ENCODE measurements at places on chromosomes 3 and 15. TPM values are rescaled to one million over a fixed set of nuclear protein-coding genes. Genes with fewer than 3 reads are reported as not detected.
A peak's percentile ranks its signal among the peaks of the same experiment; 100 is the strongest.

GRCh38 chr15:34239151-34239808 lies 14.5 kb downstream of the EMC4 start:
- 0 out of 2 replicates have a peak overlapping the region, but pooled peaks have one; percentile 34 for H3K27ac ChIP-seq
- H3K36me3 ChIP-seq = no peaks in the 10 kb centered on the region
- H3K4me1 ChIP-seq = peaks cover 10% of the 10 kb centered on the region
- peak; percentile 7 for DNase-seq
- no peak overlapping the region for H3K4me3 ChIP-seq

DNA sequence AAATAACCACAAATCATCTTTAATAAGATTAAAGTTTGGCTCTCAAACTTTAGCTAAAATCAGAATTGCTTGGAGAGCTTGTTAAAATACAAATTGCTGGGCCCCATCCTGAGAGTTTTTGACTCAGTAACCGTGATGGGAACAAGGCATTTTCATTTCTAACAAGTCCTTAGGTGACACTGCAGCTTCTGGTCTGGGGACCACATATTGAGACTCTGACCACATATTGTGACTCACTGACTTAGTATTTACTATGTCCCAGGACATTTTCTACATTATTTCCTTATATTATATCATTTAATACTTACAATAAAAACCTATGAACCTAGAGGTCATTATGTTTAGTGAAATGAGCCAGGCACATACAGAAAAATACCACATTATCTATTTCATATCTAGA lies 164.5 kb downstream of the ZMAT3 start:
- no peaks in the 10 kb centered on the region for H3K4me1 ChIP-seq
- no peak overlapping the region for H3K4me3 ChIP-seq
- no peaks in the 10 kb centered on the region for H3K27me3 ChIP-seq
- H3K27ac ChIP-seq = no peak overlapping the region
- H3K36me3 ChIP-seq = no peaks in the 10 kb centered on the region

GRCh38 chr3:188194332-188194731 lies 40.4 kb downstream of the LPP start:
- no peak overlapping the region for H3K4me3 ChIP-seq
- H3K27me3 ChIP-seq = no peaks in the 10 kb centered on the region
- no peaks in the 10 kb centered on the region for H3K36me3 ChIP-seq
- DNase-seq = no peak
- no peaks in the 10 kb centered on the region for H3K4me1 ChIP-seq

GRCh38 chr3:197718891-197719290 lies 17.8 kb downstream of the RUBCN start:
- no peak overlapping the region for H3K27ac ChIP-seq
- H3K27me3 ChIP-seq = no peaks in the 10 kb centered on the region
- DNase-seq = no peak
- H3K4me3 ChIP-seq = no peak overlapping the region
- H3K36me3 ChIP-seq = peaks cover 10% of the 10 kb centered on the region

DNA sequence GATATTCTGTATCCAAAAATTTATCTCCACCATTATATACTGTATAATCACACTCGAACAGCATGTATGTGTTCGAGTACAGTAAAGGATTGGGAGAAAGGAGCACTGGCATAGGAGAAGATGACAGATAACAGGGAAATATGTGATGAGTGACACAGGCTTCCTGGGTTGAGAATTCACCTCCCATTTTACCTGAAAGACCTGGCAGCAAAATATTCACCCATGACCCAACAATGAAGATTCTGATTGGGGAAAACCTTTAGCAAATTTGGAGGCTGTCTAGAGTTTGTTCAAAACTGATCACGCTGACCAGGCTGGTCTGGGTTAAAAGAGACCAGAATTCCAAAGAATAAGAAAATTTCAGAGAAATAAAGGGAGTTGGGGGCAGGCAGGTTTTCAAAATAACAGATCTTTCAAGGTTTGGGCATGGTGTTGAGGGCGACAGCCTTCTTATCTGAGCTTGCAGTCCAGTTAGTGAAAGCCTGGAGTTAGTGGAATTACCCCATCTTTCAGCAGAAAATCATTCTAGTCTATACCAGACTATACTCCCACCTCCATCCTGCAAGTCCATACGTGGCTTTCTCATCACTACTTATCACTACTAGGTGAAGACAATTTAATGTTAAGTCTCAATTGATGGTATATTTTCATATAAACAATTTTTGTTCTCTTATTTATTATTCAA lies 42.8 kb upstream of the RSL24D1 start:
- no peak for DNase-seq
- H3K4me3 ChIP-seq = no peak overlapping the region
- H3K27me3 ChIP-seq = no peaks in the 10 kb centered on the region
- 0 out of 2 replicates have a peak, but pooled peaks cover 3% of the 10 kb centered on the region for H3K4me1 ChIP-seq
- no peak overlapping the region for H3K27ac ChIP-seq

DNA sequence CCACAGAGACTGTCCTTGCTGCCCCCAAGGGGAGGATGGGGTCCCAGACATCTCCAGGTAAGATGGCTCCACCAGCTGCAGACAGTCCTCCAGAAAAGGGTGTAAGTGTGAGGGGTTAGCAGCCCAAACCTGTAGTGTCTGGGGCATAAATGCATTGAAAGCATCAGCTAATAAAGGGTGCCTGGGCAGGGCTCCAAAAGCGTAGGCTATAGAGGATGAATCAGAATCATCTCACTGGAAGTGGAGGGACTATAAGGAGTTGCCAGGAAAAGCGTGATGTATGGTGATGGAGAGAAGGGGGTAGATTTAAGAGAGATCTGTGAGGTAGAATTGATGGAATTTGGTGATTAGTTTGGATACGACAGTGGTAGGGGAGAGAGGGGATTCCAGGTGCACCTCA lies 79.9 kb upstream of the ONECUT1 start:
- no peak overlapping the region for H3K27ac ChIP-seq
- no peaks in the 10 kb centered on the region for H3K4me1 ChIP-seq
- H3K36me3 ChIP-seq = no peaks in the 10 kb centered on the region
- H3K27me3 ChIP-seq = peaks cover 11% of the 10 kb centered on the region
- DNase-seq = no peak
- H3K4me3 ChIP-seq = no peak overlapping the region

- peak within 1 kb of the TSS; percentile 81 for H3K4me3 ChIP-seq
- peaks cover 33% of the 10 kb centered on the region for H3K27me3 ChIP-seq
- H3K36me3 ChIP-seq = no peaks in the 10 kb centered on the region
- H3K4me1 ChIP-seq = peaks cover 27% of the 10 kb centered on the region
Measured at GRCh38 chr3:154430014-154430413, at the start of gene GPR149. GPR149 (minus strand) TSS chr3:154430190; CDS start chr3:154429615, 575 bp downstream.

DNA sequence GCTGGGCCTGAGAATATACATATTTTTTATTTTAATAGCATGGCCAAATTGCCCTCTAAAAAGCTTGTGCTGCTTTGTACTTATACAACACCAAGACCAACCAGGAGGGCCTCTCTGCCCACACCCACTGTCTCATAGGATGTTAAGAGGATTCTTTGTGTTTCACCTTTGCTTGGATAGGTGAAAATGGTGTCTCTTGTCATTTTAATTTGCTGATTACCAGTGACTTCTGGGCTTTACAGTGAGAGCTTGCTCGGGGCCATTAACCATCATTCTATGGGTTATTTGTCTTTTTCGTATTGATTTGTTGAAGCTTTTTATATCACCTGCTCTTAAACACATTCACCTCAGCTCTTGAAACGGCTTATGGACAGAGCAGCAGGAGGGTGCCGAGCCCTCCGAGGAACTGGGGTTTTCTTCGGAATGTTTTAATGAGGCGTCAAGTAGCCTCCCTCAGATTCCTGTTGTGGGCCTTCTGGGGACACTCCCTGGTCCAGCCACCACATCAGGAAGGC lies 10.5 kb downstream of the PTH1R start:
- peaks cover 42% of the 10 kb centered on the region for H3K4me1 ChIP-seq
- H3K36me3 ChIP-seq = no peaks in the 10 kb centered on the region
- H3K27ac ChIP-seq = no peak overlapping the region
- peak; percentile 62 for DNase-seq
- peaks cover 84% of the 10 kb centered on the region for H3K27me3 ChIP-seq
- H3K4me3 ChIP-seq = no peak overlapping the region

- H3K4me3 ChIP-seq = no peak overlapping the region
- H3K4me1 ChIP-seq = no peaks in the 10 kb centered on the region
- DNase-seq = no peak
- no peaks in the 10 kb centered on the region for H3K36me3 ChIP-seq
- no peak overlapping the region for H3K27ac ChIP-seq
Measured at GRCh38 chr3:114824014-114824413, 323.1 kb downstream of the ZBTB20 start.

- no peaks in the 10 kb centered on the region for H3K4me1 ChIP-seq
- no peak overlapping the region for H3K4me3 ChIP-seq
- peak; percentile 7 for DNase-seq
- no peaks in the 10 kb centered on the region for H3K27me3 ChIP-seq
- H3K27ac ChIP-seq = peak overlapping the region; percentile 28
- no peaks in the 10 kb centered on the region for H3K36me3 ChIP-seq
Measured at GRCh38 chr3:64398006-64398405, 172.7 kb upstream of the PRICKLE2 start.

DNA sequence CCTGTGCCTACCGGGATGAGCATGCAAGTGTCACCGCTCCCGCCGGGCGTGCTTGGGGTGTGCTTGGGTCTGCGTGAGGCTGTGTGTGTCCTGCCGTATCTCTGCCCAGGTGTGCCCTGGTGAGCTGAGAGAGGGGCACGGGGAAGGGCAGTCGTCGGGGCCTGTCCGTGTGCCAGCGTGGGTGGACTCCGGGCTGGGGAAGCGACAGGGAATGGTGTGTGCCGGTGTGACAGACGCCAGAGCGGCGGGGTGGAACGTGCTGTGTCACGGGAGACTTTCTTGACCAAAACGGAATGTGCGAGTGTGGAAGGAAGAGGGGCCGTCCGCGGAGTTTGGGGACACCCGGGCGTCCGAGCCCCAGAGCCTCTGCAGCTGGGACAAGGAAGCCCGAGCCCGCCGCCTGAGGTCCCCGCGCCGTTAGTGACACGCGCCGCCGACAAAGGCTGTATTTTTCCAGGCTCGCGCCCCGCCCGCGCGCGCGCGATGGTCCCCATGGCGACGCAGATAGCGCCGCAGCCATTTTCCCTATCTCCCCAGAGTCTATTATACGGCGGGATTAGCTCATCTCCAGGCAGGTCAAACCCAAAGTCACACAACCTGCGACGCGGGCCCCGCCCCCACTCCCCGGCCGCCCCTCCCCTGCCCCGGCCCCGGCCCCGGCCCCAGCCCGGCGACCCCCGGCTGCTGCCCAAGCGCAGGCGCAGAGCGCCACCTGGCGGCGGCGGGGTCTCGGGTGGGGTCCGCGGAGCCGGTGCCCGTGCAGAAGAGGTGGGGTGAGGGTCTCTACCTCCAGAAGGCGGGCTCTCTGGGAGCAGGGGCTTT lies 4.5 kb upstream of the GATA2 start:
- H3K36me3 ChIP-seq = no peaks in the 10 kb centered on the region
- no peak overlapping the region for H3K27ac ChIP-seq
- DNase-seq = peak; percentile 84
- peaks cover 73% of the 10 kb centered on the region for H3K27me3 ChIP-seq

DNA sequence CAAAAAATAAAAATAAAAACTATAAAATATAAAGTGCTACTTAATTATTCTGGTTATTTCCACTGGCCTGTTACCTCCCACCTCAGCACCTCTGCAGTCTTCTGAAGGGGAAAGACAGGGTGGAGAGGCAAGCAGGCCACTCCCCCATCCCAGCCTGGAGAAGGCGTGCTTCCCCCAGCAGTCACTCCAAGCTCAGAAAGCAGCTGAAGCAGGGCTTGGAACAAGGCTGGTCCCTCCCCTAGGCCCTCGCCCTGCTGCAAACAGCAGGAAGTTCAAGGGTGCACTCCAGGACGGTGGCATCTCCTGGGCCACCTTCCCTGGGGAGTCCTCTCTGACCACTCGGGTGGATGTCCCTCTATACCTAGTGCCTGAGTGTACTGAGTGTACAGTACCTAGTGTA lies 21.4 kb downstream of the CACNA2D2 start:
- no peak overlapping the region for H3K4me3 ChIP-seq
- H3K36me3 ChIP-seq = no peaks in the 10 kb centered on the region
- no peak for DNase-seq
- H3K27me3 ChIP-seq = no peaks in the 10 kb centered on the region
- H3K27ac ChIP-seq = no peak overlapping the region
- H3K4me1 ChIP-seq = no peaks in the 10 kb centered on the region

DNA sequence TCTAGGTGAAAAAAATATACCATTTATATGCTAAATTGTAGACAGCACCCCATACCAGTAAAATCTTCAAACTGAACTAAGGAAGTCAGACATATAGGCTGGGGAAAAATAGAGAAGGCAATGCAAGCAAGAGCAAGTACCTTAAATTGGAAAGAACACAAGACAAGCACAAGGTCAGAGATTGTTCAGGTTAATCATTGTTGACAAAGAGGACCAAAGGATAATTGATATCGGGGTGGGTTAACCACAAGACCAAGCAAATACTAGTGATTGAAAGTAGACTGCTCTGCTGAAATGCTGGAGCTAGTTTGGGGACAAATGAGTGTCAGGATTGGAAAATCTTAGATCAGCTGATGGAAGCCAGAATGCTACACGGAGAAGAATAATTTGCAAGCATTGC lies 499.8 kb downstream of the ROBO2 start:
- H3K27ac ChIP-seq = no peak overlapping the region
- no peak for DNase-seq
- H3K4me1 ChIP-seq = peaks cover 5% of the 10 kb centered on the region
- H3K4me3 ChIP-seq = no peak overlapping the region

DNA sequence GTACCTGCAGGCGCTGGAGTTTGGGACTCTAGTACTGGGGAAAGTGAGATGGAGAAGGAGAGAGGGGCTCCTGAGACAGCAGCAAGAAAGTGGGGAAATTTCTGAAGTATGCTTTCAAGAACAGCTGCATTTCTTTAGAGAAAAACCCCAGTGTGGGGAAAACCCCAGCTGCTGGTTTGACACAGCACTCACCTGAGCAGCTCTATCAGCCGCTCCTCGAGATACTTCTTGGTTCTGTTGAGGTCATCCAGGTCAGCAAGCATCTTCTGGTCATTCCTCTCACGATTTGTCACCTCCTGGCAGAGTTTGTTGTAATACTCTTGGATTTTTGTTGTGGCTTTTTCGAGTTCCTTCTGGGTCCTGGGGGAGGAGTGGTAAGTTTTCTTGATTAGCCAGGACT lies 18.8 kb downstream of the CXCR6 start:
- no peak overlapping the region for H3K4me3 ChIP-seq
- H3K27ac ChIP-seq = no peak overlapping the region
- H3K27me3 ChIP-seq = no peaks in the 10 kb centered on the region
- DNase-seq = no peak
- peaks cover 50% of the 10 kb centered on the region for H3K36me3 ChIP-seq
- no peaks in the 10 kb centered on the region for H3K4me1 ChIP-seq

- H3K36me3 ChIP-seq = no peaks in the 10 kb centered on the region
- no peak overlapping the region for H3K27ac ChIP-seq
- H3K4me3 ChIP-seq = no peak overlapping the region
- H3K27me3 ChIP-seq = no peaks in the 10 kb centered on the region
Measured at GRCh38 chr3:71885006-71885405, 100.1 kb upstream of the PROK2 start.

CMTM8 gene
- polyA plus RNA-seq = 22.2 TPM

WDR93 gene
- not detected for polyA plus RNA-seq

PIGB gene
- polyA plus RNA-seq = 9.0 TPM

XCR1 gene
- polyA plus RNA-seq = not detected

CFAP20DC gene
- polyA plus RNA-seq = 7.4 TPM

CYP8B1 gene
- polyA plus RNA-seq = not detected

IL17RE gene
- 1.1 TPM for polyA plus RNA-seq

Data from GM23338 (cell line).